A673 (cell line): ENCODE measurements at places on chromosomes 1 and 21.

GRCh38 chr1:66506991-66507390 is 27.0 kb upstream of the SGIP1 start:
- no peak for DNase-seq

DNA sequence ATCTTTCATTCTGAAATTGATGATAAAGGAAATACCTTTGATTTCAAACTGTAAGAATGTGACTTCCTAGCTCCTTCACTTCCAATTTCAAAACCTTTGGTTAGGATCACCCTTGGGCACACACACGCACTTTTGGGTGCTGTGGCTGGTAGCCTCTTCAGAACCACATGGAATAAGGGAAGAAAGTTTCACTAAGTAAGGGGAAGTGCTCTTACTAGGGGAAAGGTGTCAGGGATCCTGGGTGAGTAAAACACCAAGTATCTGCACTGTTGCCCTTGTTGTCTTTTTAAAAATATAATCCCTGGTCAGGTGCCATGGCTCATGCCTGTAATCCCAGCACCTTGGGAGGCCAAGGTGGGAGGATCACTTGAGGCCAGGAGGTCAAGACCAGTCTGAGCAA is 132.4 kb downstream of the SDCCAG8 start:
- no peak for DNase-seq

DNA sequence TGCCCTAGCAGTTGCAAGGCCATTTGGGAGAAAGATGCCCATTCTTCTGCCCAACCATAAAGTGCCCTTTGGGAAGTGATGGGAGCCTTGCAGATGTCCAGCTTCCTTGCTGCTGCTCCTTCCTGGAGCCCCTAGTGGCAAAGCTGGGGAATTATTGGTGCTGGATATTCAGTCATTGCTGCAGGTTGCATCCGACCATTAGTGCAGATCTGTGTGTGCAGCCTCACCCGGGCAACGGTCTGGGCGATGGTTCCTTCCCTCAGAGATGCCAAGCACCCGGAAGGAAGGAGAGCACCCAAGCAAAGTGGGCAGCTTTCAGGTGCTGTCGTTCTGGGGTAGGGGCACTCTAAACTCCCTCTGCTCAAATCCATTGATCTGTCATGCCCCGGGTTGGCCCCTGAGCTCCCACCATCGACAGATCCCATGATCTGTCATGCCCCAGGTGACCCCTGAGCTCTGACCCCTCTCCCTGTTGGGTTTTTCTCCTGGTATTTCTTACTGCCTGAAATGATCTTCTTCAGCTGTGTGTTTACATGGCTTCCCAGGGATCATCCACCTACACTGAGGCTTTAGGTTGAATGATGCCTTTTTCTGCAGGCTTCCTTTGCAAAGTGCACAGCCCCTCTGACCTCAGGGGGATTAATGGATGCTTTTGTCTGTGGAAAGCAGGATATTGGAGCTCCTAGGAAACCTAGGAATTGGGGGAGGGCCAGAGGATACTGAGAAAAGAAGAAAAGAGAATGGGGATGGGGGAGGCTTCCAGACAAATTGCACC is 467.5 kb downstream of the PTPRU start:
- peak; percentile 61 for DNase-seq

DNA sequence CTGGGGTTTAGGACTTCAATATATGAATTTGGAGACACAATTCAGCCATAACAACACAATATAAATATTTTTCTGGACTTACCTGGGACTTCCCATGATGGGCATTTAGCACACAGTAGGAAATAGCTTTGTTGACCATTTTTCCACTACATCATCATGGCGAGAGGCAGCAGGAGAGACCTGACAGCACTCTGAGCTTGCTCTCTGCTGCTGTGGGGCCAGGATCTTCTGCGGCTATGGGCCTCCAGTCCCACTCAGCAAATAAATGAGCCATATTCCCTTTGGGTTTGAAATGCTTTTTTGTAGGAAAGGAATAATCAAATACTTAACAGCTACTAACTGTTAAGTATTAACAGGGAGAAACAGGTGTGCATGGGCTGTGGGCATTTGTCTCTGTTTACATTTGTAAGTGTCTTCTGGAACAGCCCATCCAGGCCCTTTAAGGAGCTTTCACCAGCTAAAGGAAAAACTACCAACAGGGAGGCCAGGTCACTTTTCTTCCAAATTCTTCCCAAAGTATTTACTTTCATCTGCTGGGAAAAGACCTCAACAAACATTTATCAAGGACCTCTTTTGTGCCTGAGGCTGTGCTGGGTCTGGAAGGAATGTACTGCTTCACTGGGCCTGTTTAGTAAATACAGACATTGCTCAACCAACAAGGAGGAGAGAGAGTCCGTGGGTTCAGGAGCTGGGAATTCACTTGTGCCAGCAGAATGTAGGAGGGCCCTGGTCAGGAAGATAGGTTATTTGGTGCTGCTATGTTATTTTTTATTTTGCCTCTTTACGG is 133.2 kb downstream of the LRIG2 start:
- DNase-seq: no peak

GRCh38 chr1:167033646-167034045 is 44.6 kb downstream of the MAEL start:
- no peak for DNase-seq

DNA sequence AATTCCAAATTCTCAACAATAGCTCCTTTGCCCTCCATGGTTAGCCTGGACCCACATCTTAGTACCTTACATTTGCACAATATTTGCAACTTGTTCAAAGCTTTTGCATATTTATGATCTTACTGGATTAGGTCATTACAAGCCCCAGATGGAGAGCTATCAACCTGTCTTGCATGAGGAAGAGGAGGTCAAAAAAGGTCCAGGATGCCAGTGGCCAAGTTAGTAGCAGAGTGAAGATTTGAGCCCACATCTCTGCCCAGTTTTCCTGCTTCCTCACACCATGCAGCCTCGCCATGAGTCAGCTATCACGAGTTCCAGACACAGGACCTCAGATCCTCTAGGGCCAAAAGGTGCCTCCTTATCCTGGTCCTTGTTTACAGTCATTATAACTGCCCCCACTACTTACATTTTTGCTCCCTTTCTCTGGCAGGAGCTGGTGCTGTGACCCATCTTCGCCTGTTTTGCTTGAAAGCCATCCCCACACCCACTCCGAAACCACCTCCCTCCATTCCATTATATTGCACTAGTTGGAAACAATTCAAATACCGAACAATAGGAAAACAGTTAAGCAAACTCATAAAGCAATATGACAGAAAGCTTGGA is 5.0 kb upstream of the AHCYL1 start:
- DNase-seq: no peak

GRCh38 chr1:19495000-19495656 is 9.8 kb upstream of the CAPZB start:
- no peak for DNase-seq

- DNase-seq: no peak
Observed at GRCh38 chr1:208709981-208710380, 465.8 kb upstream of the PLXNA2 start.

GRCh38 chr1:58816072-58816746 is 32.4 kb upstream of the JUN start:
- peak; percentile 84 for DNase-seq

DNA sequence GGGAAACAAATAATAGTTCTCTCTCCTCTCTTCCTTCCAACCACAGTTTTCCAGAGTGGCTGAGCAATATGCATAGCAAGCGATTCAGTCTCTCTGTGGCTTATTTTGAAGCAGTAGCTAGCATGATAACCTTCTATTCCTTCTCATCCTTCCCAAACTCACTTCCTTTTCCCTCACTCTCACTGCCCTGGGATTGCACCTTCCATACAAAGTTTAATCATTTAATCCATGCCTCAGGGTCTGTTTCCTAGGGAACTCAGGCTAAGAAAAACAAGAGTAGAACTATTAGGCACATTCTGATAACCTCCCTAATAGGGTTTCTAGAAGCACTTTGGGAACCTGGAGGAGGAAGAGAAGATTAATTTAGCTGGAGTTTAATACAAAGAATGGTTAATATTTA is 97.7 kb upstream of the S1PR1 start:
- no peak for DNase-seq

DNA sequence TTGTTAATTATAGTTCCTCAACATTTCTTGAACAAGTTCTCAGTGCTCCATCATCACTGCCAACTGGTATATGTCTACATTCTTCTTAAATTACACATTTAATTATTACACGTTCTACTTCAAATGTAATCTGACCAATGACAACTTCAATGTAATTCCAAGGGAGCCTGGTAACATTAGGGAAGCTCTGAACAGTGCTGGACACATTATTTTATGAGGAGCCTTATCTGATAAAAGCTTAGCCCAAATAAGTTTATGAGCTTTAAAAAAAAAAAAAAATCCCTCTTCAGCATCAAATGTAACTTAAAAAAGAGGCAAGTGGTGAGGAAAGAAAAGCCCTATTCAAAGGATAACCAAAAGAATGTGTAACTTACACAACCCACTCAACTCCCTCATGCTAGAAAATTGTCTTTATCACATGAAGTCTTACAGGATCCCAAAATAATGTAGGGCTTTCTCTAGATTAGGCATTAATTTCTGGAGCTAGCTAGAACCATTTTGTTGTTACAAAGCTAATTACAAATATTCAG is 35.2 kb upstream of the ABCA4 start:
- DNase-seq: no peak

GRCh38 chr1:241666419-241666818 is 14.3 kb downstream of the WDR64 start:
- no peak for DNase-seq

GRCh38 chr1:112388436-112388835 is 7.6 kb upstream of the CTTNBP2NL start:
- DNase-seq: peak; percentile 43

DNA sequence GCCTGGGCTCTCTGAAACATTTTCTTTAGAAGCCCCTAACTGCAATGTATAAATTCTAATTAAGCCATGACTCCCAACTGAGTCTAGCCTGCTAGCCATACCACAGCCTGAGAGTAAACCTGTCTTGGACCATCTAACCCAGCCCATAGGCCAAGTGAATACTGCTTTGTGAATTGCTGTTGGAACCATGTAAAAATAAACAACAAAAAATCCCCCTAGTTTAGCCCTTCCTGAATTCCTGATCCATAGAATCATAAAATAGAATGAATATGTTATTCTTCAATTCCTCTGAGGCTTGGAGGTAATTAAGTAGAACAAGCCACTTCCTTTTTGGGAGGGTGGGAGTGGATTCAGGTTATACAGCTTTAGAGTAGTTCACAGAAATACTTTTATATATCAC is 1496.4 kb downstream of the MRPL39 start:
- DNase-seq: no peak

DNA sequence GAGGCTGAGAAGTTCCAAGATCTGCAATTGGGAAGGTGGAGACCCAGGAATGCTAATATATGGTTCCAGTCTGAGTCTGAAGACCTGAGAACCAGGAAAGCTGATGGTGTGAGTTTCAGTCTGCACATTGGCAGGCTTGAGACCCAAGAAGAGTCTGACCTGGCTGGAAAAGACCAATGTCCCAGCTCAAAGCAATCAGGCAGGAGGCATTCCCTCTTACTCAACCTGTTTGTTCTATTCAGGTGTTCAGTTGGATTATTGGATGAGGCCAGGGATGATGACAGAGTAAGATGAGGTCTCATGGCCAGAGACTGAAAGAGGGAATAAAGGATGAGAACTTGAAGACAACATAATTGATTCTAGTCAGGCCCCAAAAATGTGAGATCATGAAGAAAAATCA is 50.1 kb downstream of the SPATA46 start:
- no peak for DNase-seq

GRCh38 chr1:115090540-115090939 is 1.2 kb upstream of the TSPAN2 start:
- peak; percentile 12 for DNase-seq

DNA sequence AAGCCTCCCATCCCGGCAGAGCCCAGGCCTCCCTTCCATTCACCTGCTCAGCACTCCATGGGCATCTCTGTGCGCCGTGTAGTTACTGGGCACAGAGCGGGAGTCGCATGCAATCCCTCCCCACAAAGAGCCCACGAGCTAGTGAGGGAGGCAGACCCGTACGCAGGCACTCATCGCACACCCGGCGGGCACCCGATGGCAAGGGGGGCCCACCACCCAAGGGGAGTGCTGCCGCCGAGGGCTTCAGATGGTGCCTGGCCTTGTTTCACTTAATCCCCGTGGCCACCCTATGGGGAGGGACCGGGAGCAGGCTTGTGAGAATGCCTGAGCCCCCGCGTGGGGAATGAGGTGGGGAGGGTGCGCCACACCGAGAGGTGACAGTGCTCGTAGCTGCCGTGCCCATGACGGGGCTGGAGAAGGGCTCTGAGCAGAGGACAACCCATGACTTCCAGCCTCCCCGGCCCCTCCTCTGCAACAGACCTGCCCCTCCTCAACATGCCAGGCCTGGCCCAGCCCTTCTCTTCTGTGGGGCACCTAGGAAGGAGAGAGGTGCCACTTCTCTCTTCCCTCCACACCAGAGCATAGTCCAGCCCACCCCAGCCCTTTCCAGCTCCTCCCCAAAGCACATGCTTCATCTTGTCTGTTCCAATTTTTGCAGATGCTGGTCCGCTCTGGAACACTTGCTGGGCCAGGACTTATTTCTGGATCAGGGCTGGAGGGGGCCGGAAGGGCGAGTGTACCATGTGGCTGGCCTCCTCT is 30.2 kb upstream of the SELENON start:
- no peak for DNase-seq
